ENCODE measurements at places on chromosomes 1 and 21.

DNA sequence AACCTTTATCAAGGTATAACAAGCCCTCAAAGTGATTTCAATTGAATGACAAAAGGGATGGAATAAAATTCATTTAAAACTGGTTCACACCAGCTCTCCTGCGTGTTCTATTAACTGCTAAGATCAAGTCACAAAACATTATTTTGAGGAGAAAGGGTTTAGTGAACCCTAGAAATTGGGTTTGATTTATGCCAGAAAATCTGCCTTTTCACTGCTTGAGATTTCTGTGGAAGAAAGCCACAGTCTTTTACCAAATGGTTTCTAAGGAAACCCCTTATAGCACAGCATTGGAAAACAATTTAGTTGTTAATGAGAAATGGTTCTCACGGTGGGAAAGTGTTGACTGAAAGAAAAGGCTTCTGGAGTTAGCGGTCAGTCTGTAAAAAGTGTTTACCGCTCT, 43.6 kb upstream of the DPH5 start:
- DNase-seq = no peak

- no peak for DNase-seq
Measured at GRCh38 chr1:198657550-198658064, 18.8 kb downstream of the PTPRC start.

DNA sequence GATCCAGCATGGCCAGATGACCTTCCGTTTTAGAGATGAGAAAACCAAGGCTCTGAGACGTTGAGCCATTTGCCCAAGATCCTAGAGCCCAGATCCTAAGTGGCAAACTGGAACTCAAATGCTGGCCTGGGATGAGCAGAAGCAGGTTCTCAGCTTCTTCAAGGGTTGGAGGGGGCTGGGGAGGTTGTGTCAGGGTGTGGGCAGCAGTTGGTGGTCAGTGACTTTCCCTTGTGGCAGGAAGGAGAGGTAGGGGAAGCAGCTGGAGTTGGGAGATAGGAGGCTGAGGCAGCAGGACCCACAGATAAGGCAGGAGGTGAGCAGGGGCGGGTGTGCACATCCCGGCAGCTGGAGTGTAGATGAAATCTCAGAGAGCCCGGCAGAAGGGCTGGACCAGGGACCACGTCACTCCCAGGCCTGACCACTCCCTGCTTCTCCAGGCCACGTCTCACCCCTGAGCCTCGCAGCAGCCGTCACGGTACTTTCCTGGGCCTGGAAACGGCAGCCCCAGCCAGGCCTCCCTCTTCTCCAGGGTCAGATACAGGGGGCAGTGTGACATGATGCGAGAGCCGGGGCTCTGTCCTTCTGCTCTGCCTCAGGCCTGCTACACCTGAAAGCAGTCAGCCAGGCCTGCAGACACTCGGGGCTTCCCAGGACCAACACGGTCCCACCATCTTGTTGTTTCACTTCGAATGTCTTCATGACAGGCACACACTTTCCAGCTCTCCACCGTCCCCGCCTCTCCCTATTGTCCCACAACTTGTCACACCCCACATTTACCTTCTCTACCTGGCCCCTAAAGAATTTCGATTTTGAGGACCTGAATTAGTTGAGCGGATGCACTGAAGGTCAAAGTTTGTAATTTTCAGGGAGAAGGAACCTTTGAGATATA, 11.5 kb upstream of the LAPTM5 start:
- DNase-seq = no peak

DNA sequence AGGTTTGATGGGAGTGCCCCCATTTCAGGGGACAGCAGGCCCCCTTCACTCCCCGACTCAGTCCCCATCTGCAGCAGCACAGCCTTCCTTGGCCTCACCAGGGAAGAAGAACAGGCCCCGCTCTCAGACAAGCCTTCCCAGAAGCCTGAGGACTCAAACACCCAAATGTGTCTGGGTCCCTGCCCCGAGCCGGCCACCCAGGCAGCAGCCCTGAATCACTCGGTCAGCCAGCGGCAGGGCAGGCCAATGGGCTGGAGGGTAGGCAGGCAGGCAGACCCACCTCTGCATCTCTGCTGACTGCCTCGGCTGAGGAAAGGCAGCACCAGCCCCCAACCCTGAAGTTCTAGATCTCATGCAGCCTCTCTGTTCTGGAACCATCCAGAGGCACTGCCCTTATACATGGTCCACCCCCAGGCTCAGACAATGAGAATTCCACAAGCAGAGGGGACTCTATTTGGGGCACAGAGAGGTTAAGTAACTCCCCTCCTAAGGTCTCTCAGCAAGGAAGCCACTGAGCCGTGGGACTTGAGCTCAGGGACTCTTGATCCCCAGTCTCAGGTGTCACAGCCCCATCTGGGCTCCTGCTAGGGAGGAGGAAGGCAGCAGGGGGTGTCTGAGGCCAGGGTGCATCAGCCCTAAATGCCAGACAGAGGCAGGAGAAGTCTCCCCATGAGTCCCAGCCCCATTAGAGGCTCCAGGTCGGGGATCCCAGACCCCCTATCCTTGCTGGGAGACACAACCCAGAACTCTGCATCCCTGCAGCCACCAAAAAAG, 33.2 kb upstream of the RUNX3 start:
- no peak for DNase-seq

DNA sequence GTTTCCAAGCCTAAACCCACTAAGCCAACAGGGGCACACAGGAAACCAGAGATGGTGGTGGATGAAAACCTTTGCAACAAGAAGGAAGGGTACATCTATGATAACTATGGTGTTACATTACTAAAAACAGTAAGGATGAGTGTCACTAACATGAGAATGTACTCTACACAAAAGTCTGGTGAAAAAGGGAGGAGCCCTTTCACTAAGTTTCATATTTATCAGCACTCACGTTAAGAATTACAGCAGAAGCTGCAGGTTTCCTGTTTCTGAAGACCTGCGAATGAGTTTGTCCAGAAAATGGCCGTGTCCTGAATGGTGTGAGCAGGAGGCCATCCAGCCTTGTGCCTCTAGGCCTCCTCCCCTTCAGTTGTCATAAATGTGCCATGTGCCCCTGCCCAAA, 17.8 kb downstream of the ABCG1 start:
- no peak for DNase-seq

GRCh38 chr1:111649648-111650047, 30.1 kb downstream of the RAP1A start:
- DNase-seq = peak; percentile 30

GRCh38 chr1:178057141-178057765, 36.7 kb upstream of the RASAL2 start:
- DNase-seq = no peak

- DNase-seq = no peak
Measured at GRCh38 chr1:90393025-90393424, 324.1 kb downstream of the BARHL2 start.

- no peak for DNase-seq
Measured at GRCh38 chr1:227894831-227895451, 52.8 kb downstream of the WNT9A start.

GRCh38 chr1:80755944-80756343, 1044.8 kb upstream of the ADGRL2 start:
- no peak for DNase-seq

DNA sequence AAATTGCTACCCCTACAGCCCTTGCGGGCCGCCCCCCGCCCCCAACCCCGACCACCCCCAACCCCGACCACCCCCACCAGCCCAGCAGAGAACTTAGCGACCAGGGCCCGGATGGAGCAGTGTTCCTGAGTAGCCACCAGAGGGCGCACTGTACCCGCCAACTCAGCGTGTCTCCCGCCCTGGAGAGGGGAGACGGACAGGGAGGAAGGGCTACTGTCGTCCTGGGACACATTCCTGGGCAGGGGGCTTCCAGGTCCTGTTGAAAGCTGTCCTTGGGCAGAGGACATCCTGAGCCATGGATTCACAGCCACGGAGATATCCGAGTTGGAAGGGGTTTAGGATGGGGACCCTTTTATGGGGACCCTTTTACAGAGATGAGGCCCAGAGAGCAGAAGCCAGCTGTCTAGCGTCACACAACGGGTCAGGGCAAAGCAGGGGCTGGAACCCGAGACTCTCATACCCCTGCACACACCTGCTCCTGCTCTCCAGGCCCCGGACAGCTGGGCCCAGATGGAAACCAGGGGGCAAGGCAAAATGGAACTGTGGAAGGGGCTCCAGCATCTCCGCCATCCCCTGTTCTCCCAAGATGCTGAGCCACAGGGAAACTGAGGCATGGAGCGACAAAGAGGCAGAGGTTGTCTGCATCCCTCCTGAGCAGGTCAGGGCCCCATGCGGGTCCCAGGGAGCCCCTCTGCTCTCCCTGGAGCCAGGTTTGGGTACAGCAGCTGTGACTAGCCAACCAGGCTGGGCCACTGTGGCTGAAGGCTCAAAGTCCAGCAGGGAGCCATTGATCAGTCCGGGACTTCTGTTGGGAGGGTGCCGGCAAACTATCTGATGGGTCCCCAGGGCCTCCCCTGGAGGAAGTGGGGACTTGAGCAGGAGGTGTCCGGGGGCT, 25.0 kb upstream of the LAPTM5 start:
- peak; percentile 53 for DNase-seq

DNA sequence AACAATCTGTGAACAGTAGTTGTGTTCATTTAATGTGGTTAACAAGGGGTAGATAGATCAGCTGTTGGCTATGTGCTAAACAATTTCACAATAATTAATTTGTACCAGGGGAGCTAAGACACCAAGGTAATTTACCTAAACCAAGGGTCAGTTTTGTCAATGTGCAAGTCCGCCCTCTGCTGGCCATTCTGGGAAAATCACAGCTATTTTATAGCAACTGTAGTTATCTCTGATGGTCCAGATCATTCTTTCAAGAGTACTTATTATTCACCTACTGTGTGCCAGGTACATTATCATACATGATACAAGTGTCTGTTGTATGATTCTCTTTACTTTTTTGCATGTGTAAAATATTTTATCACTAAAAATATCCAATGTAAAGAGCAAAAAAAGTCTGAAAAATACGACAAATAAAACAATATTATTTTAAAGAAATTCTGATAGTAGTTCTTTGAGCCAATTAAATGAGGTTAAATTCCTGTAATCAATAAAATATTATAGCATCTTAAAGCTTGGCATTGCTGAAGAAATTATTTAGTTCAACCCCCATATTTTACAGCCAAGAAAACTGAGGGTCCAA, 312.3 kb upstream of the FAM78B start:
- peak; percentile 21 for DNase-seq

DNA sequence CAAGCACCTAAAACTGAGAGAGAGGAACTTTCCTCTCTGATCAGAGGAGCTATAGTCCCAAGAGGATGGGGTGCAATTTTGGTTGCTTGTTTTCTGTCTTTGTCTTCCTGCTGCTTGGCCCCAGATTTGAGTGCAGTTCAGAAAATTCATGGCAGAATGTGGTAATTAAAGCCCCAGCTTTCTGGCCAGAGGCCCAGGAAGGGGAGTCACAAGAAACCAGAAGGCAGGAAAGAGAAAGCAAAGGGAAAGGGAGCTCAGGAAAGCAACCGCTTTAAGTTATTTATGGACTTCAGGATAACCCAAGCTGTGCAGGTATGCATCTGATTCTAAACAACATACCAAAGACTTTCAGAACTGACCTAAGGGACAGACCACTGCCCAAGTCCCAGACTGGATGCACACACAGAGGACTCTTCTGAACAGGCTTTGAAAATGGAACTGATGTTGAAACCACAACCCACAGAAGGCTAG, 88.8 kb downstream of the ST3GAL3 start:
- no peak for DNase-seq

DNA sequence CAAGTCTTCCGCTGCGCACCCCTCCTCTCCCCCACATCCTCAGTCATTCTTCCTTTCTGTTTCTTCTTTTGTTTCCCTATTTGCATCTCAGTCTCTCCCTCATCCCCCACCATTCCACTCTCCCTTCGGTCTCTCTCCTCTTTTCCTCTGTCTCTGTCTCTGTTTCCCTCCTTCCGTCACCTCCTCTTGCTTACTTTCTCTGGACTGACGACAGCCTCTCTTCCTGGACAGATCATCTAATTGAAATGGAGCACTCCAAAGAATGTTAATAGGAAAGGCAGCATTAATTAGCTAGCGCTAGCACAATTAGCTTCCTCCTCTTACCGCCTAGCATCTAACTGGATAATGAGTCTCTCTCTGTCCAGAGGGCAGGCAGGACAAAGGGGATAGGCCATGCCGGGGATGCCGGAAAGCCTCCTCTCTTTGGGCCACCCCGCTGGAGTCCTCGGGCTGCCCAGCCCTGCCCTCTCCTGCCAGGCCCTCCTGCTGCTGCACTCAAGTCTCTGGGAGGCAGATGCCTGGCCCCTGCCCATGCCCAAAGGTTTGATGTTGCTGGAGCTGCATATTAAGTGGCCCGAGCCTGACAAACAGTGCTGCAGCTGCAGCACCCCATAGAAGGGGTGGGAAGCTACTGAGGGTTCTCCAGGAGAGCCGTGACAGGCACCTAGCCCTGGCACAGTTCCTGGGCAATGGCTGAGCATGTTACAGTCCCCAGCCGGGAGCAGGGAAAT, 20.8 kb downstream of the DISP3 start:
- no peak for DNase-seq

DNA sequence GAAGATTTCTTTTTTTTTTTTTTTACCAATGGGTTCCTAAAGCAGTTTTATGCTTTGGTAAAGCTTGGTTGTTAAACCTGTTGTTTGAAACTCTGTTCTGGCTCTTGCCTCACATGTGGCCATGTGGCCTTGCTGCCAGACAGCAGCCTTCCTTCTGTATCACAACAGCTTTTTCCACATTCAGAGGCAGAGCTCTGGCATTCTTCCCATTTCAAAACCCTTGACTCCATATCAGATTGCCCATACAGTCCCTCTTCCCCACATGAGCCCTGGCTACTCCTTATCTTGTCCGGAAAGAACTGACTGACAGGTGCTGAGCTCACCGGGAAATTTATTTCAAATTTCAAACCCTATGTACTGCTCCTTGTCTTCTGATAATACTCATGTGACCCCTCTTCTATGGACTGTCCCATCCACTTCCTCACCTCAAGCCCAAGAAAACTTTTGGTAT, 38.5 kb upstream of the LAX1 start:
- no peak for DNase-seq

DNA sequence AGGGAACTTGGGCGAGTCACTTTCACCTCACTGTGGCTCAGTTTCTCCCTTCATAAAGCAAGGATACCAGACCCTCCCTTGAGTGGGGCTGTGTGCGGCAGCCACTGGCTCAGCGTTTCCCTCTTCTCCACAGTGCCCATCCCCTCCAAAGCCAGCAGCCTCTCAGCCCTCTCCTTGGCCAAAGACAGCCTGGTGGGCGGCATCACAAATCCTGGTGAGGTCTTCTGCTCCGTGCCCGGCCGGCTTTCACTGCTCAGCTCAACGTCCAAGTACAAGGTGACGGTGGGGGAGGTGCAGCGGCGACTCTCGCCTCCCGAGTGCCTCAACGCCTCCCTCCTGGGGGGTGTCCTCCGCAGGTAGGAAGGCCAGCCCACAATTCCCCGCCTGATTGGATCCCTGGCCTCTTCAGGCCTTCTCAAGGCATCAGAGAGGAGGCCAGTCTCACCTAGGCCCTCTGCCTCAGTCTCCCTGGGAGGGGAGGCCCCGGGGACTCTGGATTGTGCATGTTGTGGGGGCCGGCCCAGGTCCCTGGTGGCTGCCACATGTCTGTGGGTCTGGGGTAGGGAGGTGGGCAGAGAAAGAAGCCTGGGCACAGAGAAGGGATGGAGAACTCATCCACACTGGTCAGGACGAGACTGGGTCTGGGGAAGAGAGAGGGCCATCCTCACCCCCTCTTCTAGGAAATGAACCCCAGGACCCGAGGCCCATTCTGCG, 15.2 kb downstream of the TFAP2E start:
- no peak for DNase-seq
